CD14-positive monocyte (primary cell): ENCODE measurements at places on chromosomes 13 and 19. TPM values are rescaled to one million over a fixed set of nuclear protein-coding genes. Genes with fewer than 3 reads are reported as not detected.

- no peak for DNase-seq
Measured at GRCh38 chr13:100040196-100040595, 48.7 kb upstream of the PCCA start.

DNA sequence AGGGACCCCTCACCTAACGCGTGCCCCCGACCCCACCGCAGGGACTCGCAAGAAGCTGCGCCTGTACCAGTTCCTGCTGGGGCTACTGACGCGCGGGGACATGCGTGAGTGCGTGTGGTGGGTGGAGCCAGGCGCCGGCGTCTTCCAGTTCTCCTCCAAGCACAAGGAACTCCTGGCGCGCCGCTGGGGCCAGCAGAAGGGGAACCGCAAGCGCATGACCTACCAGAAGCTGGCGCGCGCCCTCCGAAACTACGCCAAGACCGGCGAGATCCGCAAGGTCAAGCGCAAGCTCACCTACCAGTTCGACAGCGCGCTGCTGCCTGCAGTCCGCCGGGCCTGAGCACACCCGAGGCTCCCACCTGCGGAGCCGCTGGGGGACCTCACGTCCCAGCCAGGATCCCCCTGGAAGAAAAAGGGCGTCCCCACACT, 4.7 kb upstream of the MYBPC2 start:
- peak; percentile 96 for DNase-seq

- no peak for DNase-seq
Measured at GRCh38 chr13:33480561-33480960, 195.0 kb upstream of the STARD13 start.

GRCh38 chr19:50967929-50968715, 1.3 kb downstream of the KLK6 start:
- DNase-seq = no peak

GRCh38 chr13:109160357-109160756, 530.9 kb downstream of the MYO16 start:
- no peak for DNase-seq

DNA sequence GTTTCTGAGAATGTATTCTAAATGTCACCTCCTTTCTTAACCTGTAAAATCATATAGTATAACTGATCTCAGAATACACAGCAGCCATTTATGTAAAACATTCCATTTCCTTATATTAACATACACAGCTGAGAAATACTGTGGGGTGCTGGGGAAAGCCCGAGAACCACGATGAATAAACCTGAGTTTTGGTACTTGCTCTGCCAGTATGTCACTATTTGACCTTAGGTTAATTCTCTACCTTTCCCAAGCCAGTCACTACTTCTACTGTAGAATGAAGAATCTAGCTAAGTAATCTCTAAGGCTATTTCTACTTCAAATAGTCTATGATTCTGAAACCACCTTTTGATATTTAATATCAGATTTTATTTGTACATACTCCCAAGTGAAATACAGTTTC, 173.7 kb downstream of the TBC1D4 start:
- no peak for DNase-seq

Gene GJA3
- not detected in 2 replicates for polyA plus RNA-seq
